Activated CD8-positive, alpha-beta memory T cell treated with anti-CD3 and anti-CD28 coated beads for 1 hour (primary cell): ENCODE measurements at places on chromosomes 7 and 10.

DNA sequence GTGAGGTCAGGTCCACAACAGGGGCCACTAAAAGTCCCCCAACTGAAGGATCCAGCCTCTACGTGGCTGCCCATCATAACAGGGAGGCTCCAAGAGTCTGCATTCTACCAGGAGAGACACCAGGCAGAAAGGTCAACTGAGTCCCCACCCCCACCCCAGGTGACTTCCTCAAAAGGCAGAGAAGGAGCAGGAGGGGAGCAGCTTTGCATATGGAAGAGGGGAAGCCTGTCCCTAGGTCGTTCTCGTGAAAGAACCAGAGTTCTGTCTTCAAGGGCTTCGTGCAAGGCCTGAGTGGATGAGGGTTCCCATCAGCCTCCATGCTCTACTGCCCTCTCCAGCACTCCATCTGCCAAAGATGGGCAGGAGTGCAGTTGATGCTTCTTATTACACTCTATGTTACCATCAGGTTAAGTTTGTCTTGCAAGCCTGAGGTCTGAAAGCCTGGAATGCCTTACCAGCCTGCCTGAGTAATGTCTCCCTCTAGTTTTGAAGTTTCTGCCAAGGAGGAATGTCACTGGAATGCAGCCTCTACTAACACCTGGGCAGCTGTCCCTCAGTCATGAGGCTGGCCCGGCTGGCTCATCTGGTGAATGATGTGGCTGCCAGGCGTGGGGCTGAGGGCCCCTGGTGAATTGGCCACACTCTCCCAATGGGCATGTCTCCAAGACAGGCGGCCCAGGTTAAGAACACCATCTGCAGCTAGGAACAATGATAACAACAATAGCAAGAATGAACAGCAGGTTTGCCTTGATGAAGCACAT lies 54.3 kb upstream of the SMNDC1 start:
- DNase-seq: no peak

DNA sequence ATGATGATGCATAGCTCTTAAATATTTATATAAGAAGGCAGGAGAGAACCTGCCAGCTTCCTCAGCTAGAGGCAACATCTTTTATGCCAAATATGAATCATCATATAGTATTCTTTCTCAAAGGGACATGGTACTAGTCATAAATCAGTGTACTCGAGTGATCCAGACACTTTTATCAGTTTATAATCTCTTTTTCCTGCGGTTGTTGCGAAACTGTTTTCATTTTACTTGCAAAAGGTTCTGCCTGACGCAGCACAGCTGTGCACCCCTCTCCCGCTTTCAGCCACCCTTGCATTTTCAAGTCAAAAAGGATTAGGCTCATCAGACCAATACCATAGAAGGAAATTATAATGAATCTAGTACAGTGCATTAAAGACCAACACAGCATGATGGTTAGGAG lies 332.3 kb upstream of the PRKCQ start:
- DNase-seq: no peak

GRCh38 chr7:67644151-67644550 lies 647.5 kb downstream of the TYW1 start:
- no peak for DNase-seq

- DNase-seq: no peak
These were observed 301.9 kb downstream of the HGF start for GRCh38 chr7:81467964-81468363.

- DNase-seq: no peak
These were observed 201.2 kb upstream of the ZMIZ1 start for GRCh38 chr10:78867555-78867939.

- no peak for DNase-seq
These were observed 337.6 kb downstream of the CCSER2 start for GRCh38 chr10:84665883-84666463.

GRCh38 chr10:58546722-58547445 lies 34.2 kb downstream of the BICC1 start:
- DNase-seq: no peak

- no peak for DNase-seq
These were observed 826.0 kb downstream of the SORCS1 start for GRCh38 chr10:106338486-106338885.

DNA sequence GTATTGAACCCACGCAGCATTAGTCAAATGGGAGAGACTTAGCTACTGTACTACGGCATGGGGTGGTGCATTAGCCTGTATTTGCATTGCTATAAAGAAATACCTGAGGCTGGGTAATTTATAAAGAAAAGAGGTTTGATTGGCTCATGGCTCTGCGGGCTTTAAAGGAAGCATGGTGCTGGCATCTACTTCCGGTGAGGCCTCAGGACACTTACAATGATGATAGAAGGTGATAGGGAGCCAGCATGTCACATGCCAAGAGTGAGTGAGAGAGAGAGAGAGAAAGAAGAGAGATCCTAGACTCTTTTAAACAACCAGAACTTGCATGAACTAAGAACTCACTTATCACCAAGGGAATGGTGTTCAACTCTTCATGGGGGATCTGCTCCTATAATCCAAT lies 27.2 kb upstream of the CREB3L2 start:
- DNase-seq: no peak
